NB4 (cell line): ENCODE measurements at places on chromosomes 1 and 21.

GRCh38 chr1:99886841-99887240 is 36.7 kb downstream of the AGL start:
- no peak for DNase-seq

DNA sequence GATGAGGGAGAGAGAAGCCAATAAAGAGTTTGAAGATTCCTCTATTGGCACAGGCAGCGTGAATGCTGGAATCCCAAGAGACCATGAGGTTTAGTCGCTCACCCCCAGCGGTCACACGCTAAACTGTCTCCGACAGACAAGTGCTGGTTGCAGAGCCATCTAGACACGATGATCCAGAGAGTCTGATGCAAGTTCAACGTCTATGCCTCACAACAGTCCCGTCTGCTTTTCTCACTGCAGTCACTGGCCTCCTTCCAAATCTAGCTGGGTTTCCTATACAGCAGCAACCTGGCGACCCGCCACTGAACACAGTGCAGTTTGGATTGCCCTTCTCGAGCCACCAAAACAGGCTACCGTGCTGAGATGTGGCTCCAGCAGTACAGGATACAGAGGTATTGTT is 98.6 kb upstream of the KRTAP19-8 start:
- DNase-seq, result peak; percentile 95

DNA sequence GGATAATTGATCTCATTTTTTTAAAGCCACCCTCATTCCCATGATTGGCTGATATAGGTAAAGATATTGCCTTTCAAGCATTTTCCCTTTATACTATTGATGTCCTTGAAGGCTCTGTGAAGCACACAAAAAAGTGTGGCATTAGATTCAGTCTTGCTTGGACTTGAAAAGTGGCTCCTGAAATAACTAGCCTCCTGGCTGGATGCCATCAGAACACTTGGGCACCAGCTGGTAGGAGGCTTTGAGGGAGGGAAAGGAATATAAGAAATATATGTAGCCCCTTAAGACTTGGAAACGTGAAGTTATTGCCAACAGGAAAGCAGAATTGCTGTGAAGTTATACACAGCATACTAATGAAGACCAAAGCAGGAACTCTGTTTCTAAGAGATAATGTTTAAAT is 14.1 kb downstream of the MTR start:
- no peak for DNase-seq

- DNase-seq, result peak; percentile 43
Measured at GRCh38 chr1:20702416-20702815, 15.4 kb downstream of the KIF17 start.

DNA sequence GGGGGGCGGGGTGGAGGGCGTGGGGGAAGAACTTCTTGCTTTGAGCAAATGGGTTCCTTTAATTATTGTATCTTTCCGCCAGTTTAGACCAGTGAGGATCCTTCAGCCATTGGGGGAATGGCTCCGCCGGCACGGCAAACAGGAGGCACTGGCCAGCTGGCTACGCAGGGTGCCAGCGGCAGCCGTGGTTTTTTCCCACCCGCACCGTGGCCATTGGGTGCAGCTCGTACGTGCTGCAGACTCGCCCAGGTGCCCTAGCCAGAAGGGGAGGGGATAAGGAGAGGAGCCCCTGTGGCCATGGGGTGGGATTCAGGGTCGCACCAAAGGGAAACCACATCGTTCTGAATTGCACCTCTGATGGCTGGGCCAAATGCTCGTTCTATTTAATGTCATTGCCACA is 65.6 kb downstream of the RGSL1 start:
- DNase-seq, result no peak

DNA sequence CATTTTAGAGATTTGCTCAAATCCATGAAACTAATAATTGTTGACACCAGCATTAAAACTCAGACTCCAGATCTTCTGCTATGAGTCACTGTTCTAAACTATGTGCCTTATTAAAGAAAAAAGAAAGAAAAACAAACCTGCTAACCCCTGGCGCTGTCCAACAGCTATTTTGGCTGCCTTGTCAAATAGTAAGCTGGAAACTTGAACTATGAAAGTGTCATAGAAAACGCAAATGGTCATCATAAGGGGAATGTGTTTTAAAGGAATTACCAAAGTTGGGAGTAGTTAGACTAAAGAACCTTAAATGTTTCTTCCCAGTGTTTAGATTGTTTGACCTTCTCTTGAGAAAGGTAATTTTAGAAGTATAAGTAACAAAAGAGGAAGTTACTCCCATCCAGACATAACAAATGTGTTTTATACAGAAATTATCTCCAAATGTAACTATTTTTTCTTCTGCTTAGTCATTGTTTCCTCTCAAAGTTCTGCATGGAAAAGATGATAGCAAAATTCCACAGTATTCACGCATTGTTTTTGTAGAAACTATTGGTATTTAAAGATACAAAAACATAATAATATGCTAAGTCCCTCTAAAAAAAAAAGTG is 272.4 kb downstream of the TPR start:
- DNase-seq, result peak; percentile 1

DNA sequence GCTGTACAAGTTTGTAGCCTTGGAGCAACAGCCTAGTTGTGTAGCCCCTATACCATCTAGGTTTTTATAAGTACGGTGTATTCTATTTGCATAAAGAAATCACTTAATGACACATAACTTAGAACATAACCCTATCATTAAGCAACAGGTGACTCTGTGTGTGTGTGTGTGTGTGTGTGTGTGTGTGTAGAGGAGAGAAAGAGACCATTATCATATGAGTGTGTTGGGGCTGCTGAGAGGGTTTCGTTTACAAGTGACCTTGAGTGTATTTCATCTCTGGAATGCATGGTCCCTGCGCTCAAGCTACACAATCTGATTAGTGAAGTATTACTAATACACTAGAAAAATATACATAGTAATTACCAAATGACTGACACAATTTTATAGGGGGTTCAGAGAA is 115.1 kb downstream of the RABGAP1L start:
- no peak for DNase-seq

GRCh38 chr1:240572328-240572727 is 39.6 kb downstream of the GREM2 start:
- no peak for DNase-seq

DNA sequence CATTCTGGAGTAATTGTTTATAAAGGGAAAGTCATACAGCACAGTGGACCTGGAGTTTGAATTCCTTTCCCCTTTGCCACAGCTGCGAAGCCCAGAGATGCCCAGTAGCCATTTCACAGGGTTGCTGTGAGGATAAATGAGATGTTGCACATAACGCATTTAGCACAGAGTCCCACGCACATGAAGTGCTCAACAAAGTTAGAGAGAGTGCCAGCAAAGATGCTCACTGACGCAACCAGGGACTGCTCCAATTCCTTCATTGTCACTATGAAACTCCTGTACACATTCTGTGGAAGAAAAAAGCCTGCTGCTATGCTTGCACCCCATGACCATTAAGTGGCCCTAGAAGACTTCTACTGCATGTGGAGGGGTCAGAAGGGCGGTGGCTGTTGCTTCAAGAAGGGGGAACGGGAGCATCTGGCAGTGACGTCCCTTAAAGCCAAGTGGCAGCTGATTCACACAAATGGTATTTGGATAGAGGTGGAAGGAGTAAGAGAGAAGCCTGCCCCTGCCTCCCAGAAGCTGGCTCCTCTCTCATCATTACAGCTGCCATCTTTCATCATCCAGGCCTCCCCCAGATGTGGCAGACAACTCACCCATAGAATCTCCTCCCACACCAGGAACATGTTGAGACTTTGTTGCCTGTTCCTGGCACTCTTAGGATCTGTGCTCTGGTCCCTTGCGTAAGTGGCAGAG is 26.5 kb upstream of the VAV3 start:
- peak; percentile 59 for DNase-seq

DNA sequence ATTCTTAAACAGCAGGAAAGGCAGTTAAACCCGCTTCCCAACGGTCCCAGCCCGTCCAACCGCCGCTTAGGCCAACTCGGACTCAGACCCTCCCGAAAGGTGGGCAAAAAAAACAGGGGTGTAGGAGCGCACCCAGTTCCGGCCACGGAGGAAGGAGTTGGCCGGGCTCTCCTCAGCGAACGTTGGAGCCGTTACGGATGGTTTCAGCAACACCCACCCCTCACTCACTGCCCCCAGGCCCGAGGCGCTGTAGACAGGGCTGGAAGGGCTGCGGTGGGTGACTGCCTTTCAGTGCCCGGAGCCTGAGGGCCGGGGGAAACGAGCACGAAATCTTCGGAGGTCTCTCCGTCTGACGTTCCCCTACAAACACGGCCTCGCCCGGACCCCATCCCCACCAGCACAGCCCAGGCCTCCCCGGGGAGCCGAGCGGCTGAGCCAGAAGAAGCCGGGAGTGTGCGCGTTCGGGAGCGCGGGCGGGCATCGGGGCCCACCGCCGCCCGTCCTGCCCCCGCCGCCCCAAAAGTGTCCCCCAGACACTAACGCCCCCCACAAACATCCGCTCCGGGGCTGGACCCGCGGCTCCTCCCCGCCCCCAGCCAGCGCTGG is 1.3 kb downstream of the KDM5B start:
- peak; percentile 92 for DNase-seq

- no peak for DNase-seq
Measured at GRCh38 chr1:242212401-242212800, 213.5 kb upstream of the MAP1LC3C start.

DNA sequence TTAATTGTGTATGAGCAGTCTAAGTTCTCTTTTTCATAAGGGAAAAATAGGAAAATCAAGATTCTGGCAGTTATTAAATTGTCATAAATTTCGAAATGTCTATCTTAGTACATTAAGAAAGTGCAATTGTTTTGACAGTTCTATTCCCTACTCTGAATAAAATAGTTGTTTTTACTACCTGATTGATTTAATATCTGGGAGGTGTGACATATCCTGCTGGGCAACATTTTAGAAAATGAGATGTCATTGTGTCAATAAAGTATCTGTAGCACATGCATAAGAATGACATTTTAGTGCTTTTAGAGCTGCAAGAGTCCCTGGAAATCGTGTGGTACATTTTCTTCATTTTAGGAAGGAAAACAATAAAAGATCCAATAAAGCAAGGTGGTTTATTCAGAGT is 139.2 kb upstream of the COL11A1 start:
- DNase-seq, result no peak

GRCh38 chr1:202274611-202275010 is 67.1 kb downstream of the UBE2T start:
- DNase-seq, result peak; percentile 63

- DNase-seq, result peak; percentile 76
Measured at GRCh38 chr1:226608699-226609505, 60.3 kb downstream of the STUM start.

GRCh38 chr1:21260405-21261125 is 29.7 kb downstream of the ECE1 start:
- DNase-seq, result no peak

DNA sequence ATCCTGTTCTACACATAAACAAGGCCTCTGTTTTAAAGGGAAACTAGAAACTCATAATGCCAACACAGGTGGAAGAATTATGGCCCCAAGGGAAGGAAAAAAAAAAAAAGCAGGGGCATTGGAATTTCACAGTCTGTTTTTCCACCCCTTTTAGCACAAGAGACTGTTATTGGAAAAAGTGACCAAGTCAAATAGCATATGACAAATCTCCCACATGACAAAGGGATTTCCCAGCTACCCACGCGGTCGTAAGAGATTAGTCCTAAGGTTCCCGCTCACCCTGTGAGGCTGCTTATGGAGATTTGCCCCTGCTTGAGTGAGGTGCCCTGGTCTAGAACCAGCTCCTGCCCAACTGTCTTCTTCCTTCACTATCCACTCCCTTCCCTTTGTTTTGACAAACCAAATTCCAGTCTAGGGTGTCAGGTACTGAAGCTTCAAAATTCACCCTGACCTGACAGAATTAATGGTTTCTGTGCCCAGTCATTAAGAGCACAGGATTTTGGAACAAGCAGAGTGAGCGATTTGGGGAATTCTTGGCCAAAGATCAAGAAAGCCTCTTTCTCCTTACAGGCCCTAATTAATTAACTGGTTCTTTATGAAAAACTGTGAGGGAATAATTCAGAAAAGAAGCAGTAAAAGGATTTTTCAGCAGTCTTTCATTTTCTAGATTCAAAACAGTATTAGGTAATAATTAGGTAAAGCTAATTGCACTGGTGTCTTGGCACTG is 107.3 kb downstream of the NMNAT2 start:
- DNase-seq, result no peak

GRCh38 chr1:109229531-109230127 is 15.9 kb downstream of the SARS1 start:
- no peak for DNase-seq

- no peak for DNase-seq
Measured at GRCh38 chr1:197557302-197557701, 218.0 kb downstream of the DENND1B start.

- DNase-seq, result no peak
Measured at GRCh38 chr21:45013260-45013841, 61.0 kb upstream of the ADARB1 start.

DNA sequence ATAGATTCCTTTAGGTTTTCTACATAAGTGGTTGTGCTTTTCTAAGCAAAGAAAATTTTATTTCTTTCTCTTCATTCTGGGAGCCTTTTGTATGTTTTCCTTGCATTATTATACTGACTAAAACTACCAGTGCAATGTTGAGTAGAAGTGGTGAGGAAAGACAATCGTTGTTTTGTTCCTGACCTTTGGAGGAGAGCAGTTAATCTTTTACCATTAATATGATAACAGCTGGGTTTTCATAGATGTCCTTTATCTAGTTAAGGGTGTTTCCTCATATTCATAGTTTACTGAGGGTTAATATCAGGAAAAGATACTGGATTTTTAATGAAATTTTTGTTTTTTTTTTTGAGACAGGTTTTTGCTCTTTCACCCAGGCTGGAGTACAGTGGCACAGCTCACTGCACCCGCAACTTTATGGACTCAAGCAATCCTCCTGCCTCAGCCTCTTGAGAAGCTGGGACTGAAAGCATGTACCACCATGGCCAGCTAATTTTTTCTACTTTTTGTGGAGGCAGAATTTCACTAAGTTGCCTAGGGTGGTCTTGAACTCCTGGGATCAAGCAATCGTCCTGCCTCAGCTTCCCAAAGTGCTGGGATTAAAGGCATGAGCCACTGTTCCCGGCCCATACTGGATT is 9.0 kb upstream of the KCTD3 start:
- DNase-seq, result no peak

GRCh38 chr1:20301463-20302107 is 10.9 kb downstream of the VWA5B1 start:
- no peak for DNase-seq

DNA sequence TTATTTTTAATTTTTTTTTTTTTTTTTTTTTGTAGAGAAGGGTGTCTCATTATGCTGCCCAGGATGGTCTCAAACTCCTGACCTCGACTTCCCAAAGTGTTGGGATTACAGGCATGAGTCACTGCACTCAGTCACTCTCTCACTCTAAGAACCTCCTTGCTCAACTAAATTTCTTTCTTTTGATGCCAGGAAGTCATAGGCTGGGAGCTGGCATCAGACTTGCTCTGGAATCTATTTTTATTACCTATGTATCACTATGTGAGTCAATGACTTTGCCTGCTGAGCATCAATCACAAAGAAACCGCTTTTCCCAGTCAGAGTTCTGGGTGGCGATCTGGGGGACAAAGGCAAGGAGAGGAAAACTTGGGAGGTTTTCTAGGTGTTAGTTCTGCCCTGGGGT is 35.5 kb upstream of the PARP1 start:
- no peak for DNase-seq

GRCh38 chr1:101288491-101288944 is 51.7 kb downstream of the S1PR1 start:
- DNase-seq, result peak; percentile 74
